ENCODE measurements at places on chromosomes 1 and 21. TPM values are rescaled to one million over a fixed set of nuclear protein-coding genes. Genes with fewer than 3 reads are reported as not detected.

OR2L5 gene
- not detected for total RNA-seq

CFAP141 gene
- not detected for total RNA-seq

SLC9A1 gene
- 29.2 TPM for total RNA-seq

HPCA gene
- 1.2 TPM for total RNA-seq

DBT gene
- total RNA-seq = 23.0 TPM

PGLYRP4 gene
- total RNA-seq = not detected

ICOSLG gene
- 7.2 TPM for total RNA-seq

TUT4 gene
- 170 TPM for total RNA-seq

SLC9C2 gene
- total RNA-seq = 0.54 TPM

FCRL1 gene
- total RNA-seq = not detected

GJA4 gene
- total RNA-seq = 6.9 TPM

ATP1A4 gene
- not detected for total RNA-seq

LAMC1 gene
- total RNA-seq = 56.0 TPM

SPATC1L gene
- 27.2 TPM for total RNA-seq

TNNI3K gene
- total RNA-seq = not detected

GBP3 gene
- not detected for total RNA-seq

CD247 gene
- 0.55 TPM for total RNA-seq

VCAM1 gene
- 1.7 TPM for total RNA-seq

CATSPERE gene
- total RNA-seq = 0.20 TPM

ERICH3 gene
- total RNA-seq = not detected

PCBP3 gene
- 10.6 TPM for total RNA-seq

HRNR gene
- not detected for total RNA-seq

PATJ gene
- total RNA-seq = 60.0 TPM

CNN3 gene
- 323 TPM for total RNA-seq

OLFML3 gene
- total RNA-seq = 1.9 TPM

MAP3K21 gene
- 9.4 TPM for total RNA-seq

TMPRSS15 gene
- total RNA-seq = not detected

FALEC gene
- not detected for total RNA-seq

OR2T33 gene
- not detected for total RNA-seq

INTS7 gene
- 32.8 TPM for total RNA-seq

C1orf216 gene
- 8.8 TPM for total RNA-seq

CXADR gene
- 86.7 TPM for total RNA-seq

NEGR1 gene
- total RNA-seq = 1.1 TPM

TSPAN1 gene
- not detected for total RNA-seq

SPRR2F gene
- total RNA-seq = not detected

SPATA45 gene
- total RNA-seq = not detected

AGL gene
- 89.2 TPM for total RNA-seq

OR2T2 gene
- not detected for total RNA-seq

OPN3 gene
- total RNA-seq = 22.5 TPM

S100A7 gene
- total RNA-seq = not detected

KCNT2 gene
- 12.6 TPM for total RNA-seq

SEMA4A gene
- 5.9 TPM for total RNA-seq

BARHL2 gene
- total RNA-seq = 0.18 TPM
